ENCODE measurements at places on chromosomes 2 and 18.

DNA sequence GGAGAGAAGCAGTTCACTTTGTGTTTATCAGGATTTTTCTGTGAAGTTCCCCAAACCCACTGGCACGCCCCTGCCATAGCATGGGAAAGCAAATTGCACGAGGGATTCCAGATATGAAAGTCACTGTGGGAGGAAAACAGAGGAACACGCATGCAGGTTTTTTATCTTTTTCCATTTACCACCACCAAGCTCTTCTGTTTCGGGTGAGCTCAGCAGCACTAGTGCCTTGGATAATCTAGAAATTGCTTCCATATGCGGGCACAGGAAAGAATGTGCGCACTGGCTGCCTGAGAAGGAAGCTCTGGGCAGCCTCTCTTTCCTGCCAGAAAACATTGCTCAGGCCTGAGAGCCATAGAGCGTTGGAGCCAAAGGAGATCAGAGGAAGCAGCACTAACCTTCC is 65.9 kb upstream of the WIPF1 start:
- no peak for DNase-seq

- DNase-seq, result no peak
Measured at GRCh38 chr2:5530011-5530696, 162.0 kb upstream of the SOX11 start.

DNA sequence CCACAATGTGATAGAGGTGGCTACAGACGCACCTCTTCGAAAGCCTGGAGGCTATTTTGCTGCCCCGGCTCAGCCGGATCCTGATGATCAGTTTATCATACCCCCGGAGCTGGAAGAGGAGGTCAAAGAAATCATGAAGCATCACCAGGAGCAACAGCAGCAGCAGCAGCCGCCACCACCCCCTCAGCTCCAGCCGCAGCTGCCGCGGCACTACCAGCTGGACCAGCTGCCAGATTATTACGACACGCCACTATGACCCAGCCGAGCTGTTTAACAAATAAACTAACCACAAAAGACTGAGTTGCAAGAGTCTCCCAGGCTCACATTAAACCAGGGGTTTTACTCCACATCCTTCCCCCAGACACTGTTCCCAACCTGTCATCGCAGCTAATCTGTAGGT is 263.8 kb downstream of the PHLPP1 start:
- no peak for DNase-seq

GRCh38 chr2:57444752-57445430 is 601.7 kb upstream of the VRK2 start:
- DNase-seq, result no peak

- DNase-seq, result no peak
Measured at GRCh38 chr2:9666306-9666705, 35.5 kb upstream of the YWHAQ start.

DNA sequence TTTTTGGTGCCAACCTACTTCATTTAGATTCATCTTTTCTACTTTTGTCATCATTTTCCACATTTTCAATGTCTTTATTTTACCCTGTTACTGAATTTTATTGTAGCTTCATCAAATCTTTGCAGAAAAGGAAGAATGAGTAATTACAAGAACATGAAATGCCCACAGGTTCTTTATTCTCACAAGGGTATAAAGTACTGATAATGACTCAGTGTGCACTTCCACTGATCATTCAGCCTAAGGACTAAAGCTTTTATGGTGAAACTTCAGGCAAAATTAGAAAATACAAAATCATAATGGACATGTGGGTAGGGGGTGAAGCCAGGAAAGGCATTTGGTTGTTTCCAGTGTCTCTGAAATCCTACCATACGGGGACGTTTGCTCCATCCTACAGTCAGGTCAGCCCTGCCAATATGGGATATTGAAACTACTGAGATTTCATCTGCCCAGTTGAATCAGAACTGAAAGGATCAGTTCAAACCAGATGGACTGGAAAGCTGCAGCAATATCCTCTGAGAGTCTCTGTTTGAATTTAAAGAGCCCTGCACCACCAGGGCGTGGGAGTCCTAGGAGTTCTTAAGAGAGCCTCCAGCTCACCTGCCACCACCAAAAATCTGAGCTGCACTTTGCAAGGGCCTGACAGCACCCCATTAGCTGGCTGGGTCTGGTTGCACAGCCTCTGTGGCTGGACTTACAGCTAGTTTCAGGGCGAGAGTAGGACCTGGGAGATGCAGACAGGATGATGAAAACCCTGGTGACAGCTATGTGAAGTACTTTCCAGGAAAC is 390.4 kb downstream of the CMPK2 start:
- no peak for DNase-seq

- DNase-seq, result peak; percentile 43
Measured at GRCh38 chr18:50286391-50287027, 983 bp downstream of the CXXC1 start.

DNA sequence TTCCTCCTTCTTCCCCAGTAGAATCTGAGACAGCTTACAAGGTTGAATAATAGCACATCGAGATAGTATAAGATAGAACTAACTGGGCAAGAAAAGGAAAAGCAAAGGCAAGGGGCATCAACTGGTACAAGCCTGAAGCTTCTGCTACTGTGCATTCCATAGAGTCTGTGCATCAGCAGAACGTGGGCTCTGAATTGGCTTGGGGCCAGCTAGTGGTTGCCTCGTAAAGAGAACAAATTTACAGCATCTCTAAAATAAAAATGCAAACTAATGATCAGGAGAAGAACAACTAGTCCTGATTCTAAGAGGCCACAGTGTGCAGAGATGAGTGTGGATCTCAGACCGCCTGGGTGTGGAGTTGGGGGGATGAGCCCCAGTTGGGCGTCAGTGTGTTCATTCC is 36.6 kb downstream of the UPP2 start:
- DNase-seq, result no peak

DNA sequence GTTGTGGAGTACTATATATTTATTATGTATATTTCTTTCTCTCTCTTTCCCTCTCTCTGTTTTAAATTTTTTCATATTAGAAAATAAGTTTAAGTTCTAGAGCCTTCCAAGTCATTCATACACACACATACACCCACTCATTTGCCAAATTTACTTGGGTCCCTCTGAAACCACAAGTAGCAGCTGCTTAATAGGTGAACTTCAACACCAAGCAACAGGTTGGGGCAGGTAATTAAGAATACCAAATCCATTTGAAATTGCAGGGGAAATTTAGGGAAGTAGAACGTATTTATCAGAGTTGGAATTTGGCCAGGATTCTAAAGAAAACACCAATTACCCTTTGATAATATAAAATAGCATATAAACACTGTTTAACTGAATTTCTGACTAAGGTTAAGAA is 75.0 kb upstream of the RBBP8 start:
- no peak for DNase-seq

DNA sequence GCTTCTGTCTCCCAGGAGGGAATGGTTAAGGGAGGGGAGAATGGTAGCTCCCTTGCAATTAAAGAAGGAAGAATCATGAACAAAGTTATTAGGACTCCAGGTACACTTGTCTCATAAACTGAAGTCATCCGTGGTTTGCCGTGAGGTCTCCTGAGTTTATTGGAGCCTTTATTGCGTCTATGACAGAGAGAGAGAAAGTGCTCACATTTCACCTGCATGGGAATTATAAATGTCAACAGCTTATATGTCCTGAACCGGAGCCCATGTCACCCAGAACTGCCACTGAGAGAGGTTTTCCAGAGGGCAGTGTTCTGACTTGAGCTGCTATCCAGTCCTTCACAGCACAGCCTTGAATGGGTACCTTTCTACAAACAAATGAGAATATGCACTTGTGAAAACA is 104.3 kb downstream of the STPG4 start:
- DNase-seq, result no peak

DNA sequence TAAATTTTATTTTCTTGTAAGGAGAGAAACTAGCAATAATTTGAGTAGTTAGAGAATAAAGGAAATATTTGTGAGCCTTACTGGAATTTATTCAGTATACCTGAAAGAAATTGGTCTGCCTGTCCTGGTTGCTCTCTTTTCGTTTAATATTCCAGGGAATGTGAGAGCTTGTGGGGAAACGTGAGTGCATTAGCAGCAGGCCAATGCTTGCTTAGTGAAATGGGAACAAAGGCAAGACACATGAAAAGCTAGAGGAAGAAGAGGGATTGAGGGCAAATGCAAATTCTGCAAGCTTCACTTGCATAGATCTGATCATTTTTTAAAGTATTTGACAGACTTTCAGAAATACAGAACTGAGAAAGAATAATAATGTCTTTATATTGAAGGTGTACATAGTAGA is 111.0 kb downstream of the ERBB4 start:
- no peak for DNase-seq

DNA sequence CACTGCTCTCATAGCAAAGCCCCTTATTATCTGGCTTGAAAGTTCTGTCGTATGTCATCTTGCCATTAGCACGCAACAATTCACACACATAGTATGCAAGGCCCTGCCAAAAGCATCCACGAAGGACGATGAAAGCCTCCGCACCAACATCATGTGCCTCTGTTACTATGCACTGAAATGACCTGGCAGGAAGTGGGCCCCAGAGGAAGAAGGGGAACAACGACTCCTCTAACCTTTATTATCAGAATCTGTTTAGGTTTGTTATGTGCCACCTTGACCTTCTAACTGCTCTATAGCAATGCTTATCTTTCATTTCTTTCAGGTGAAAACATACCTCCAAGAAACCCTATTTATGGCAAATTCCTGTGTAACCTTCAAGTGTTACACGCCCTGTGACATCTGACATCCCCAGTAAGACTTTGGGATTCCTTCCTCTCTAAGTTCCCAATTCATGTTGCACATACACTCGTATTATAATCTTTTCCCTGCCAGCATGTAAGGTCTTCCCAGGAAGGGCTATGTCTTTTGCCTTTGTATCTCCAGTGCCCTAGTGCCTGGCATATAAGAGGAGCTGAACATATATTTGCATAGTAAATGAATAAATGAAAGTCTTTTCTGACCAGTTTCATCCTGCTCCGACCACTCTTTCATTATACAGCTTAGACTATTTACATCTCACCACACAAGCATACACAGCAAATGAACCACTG is 7.0 kb upstream of the NDUFV2 start:
- peak; percentile 51 for DNase-seq

DNA sequence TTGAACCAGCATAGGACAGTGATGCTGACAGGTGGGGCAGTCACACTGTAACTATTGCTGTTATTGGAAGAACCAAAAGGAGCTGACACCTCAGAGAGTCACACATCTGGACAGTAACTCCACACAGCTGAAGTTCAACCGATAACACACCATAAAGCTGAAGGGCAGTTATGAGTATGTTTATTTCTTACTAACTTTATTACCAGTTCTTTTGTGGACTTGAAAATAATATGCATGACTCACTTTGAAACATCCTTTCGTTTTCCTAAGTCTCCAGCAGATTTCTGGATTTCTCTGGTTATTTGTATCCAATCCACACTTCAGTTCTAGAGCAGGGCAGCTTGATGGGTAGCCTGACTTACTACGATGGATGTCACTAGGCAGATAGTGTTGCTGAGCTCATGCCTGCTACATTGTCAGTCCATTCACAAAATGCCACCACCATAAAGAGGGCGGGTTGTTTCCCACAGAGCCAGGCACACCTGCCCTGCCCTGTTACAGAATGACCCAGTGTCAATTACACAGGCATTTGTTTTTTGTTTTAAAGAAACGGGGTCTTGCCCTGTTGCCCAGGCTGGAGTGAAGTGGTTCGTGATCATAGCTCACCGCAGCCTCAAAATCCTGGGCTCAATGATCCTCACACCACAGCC is 8.4 kb upstream of the AGBL5 start:
- DNase-seq, result no peak

DNA sequence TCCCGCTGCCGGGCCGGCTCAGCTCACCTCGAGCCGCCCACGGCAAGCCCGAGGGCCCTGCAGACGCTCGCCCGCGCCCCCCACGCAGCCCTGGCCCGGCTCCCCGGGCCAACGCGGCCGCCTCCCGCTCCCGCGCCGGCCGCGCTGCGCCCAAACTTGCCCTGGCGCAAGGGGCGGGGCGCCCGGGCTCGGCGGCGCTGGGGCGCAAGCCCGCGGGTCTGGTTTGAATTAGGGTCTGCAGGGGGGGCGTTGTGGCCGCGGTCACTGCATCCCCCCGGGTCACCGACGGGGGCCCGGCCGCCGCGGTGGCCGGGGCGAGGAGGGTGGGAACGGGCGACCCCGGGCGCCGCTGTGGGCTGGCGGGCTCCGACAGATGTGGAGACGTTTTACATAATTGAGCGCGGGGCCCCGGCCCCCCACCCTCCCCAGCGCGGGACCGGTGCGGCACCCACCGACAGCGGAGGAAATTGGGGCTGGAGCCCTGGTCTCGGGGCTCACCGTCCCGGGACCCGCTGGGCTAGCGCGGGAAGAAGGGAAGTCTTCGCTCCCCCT is 690 bp downstream of the SDC1 start:
- no peak for DNase-seq

DNA sequence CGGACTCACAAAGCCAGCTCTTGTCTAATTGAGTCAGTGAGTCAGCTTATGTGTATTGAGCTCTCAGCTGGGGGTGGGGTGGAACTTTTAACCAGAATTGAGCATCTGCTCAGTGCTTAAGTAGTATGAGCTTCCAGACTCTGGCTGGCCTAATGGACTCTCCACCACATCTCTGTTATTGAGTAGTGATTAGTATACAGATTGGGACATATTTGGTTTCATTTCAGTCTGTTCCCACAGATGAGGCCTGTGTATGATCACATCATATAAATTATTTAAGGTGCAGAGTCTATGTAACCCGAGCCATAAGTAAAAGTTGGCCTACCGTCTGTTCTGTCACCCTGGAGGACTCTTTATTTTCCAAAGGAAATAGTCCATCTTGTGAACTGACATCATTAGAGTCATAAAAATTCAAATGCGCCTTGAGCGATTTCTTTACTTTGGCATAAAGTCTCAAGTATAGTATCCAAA is 152.1 kb downstream of the THSD7B start:
- no peak for DNase-seq

DNA sequence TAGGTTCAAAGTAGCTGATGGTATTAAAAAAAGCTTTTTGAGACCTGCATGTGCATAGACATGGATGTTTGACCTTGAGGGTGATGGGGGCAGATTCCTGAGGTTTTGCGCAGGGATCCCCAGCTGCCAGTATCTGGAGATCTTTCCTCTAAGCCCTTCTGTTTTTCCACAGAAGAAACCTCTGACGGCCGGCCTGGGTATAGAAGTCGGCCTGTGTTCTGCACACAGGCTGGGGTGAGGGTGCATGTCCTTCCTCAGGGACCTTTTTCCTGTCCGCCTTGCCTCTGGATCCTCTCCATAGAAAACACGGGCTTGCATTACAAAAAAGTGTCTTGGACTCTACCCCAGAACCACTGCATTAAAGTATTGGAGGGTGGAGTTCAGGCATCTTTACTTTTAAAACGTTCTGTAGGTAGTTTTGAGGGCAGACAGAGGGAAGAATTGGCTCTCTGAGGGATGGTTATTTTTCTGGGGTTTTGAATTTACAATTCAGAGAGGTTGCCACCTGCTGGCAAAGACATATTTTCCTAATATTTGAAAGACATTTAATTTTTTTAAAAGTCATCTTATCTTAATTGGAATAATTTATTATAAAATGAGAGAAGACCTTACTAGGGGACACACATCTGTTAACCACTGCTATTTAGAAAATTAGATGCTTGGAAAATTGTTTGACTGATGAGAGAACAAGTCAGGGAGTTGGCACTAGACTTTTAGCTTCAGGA is 350.6 kb downstream of the DCDC2C start:
- DNase-seq, result no peak

- no peak for DNase-seq
Measured at GRCh38 chr2:1995081-1995480, 250.8 kb upstream of the PXDN start.
